ENCODE measurements at places on chromosomes 3 and 15.

DNA sequence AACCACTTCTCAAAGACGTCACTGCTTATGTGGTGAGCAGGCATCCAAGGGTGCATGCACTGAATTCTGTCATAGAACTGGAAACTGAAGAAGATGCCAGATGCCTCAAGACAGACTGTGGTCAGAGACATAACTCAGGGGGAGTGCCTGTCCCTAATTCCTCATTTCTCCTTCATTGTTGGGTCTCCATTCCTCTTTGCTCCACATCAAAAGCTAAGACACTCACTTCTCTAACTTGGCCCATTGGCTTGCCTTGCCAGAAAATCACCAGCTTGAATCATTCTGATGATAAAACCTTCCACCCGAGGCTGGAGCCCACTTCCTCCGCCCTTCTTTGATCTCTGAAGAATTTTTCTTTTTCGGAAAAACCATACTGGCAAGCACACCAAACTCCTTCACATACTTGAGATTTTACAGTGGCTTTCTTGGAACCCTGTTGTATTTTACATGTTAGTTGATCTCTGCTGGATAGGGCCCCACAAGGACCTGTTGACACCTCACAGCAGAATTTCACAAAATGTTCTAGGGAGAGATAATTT is 69.9 kb downstream of the COL8A1 start:
- DNase-seq: peak; percentile 53

DNA sequence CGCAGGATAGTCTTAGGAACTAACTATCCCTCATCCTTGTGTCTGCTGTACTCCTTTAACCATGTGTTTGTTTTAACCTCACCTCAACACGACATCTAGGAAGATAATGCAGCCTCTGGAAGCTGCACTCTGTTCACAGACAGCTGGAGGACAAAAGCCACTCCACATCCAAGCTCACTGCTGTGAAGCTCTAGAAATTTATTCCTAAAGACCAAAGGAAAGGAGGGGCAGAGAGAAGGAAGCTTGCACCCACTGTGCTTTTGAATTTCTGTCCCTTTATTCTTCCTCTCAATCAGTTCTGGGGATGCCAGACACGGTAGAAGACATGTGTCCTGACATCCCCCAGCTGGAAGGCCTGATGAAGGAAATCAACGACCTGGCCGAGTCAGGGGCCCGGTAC is 182.9 kb upstream of the CHRM5 start:
- DNase-seq: no peak

GRCh38 chr3:59877263-59878037 is 827.6 kb upstream of the CFAP20DC start:
- peak; percentile 21 for DNase-seq

DNA sequence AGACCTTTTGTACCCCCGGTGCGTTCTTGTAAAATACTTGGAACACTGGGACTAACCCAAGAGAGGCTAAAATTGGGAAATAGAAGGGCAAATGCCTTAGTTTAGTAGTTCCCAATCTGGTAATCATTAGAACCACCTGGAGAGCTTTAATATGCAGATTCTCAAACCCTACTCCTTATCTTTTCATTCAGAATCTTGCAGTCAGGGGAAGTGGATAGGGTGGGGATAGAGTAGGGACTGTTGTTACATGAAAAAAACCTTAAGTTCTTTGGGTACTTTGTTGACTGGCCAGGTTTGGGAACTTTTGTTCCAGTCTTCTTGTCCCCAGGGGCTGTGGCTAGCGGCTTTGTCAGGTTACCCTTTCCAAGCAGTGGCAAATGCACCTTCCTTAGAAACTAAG is 15.9 kb downstream of the MAPKBP1 start:
- DNase-seq: no peak

- DNase-seq: no peak
Observed at GRCh38 chr3:181313335-181313734, 323.8 kb upstream of the DNAJC19 start.

DNA sequence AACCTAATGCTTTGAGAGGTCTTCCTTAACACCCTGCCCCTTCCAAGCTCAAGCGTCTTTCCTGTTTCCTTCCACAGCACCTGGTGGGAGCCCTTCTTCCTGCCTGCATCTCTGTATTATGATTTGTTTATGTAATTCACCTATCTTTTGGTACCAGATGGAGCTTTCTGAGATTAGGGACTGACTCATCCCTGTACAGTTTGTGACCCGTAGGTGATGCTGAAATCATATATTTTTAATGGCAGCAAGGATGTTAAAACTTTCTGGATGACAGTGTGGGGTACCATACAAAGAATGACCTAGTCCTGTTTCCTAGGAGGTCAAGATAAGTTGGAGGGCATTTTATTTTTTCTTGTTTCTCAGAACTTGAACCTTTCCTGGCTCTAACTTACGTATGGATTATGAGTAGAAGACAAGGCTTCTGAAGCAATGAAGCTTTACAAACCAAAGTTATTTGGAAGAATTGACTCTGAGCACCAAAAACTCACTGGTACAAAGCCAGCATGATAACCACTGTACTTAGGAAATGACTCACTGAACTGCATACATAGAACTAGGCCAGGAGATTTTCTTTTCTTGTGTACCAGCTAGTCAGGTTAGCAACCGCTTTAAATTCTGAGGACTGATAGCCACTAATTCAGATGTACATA is 46.6 kb downstream of the HHLA2 start:
- DNase-seq: peak; percentile 2

DNA sequence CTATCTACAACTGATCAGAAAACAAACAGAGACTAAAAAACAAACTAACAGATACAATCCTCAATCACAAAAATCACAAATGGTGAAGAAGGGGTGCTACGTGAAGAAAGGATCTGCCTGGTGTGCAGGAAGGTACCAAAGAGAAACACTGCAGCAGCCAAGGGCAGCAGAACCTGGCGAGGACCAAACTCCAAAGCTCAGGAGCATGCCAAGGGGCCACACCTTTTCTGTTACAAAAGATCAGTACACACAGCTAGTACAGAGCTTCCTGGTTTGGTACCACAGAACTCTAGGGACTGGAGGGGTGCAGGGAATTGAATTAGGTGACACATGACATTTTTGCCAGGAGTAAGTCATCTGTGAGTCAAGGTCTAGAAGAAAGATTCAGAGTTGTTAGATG is 107.4 kb upstream of the GRM7 start:
- no peak for DNase-seq

DNA sequence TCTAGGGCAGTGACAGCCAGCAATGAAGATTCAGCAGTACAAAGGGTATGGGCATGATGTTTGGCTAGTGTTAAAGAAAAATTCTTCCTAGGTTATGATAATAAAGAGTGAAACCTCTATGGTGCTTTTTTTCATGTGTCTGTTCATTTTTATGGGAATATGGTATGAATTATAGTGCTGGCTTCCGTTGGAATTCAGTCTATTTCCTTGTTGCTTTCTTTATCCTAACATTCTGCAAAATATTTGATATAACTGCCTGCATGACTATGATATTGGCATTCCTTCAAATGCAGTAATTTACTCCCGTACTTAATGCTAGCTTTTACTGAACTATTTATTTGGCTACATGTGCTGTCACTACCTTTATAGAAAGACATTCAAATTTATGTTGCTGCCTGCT is 57.6 kb upstream of the ATP11B start:
- peak; percentile 88 for DNase-seq

DNA sequence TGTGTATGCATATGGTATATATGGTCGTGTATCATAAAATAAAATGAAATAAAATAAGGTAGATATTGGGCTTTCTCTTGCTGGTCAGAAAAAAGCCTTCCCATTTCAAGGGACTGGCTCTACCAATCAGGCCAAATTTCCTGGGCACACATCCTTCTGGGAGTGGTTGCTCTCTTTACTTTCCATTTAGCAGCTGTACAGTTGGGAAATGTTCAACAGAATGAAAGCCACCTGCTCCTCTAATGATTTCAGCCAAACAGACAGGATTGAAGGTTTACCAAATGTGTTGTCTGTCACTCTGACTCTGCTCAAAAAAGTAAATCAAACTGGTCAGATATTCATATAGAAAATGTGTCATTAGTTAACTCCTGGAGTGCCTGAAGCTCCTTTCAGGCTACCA is 380.4 kb downstream of the ROBO2 start:
- DNase-seq: no peak

DNA sequence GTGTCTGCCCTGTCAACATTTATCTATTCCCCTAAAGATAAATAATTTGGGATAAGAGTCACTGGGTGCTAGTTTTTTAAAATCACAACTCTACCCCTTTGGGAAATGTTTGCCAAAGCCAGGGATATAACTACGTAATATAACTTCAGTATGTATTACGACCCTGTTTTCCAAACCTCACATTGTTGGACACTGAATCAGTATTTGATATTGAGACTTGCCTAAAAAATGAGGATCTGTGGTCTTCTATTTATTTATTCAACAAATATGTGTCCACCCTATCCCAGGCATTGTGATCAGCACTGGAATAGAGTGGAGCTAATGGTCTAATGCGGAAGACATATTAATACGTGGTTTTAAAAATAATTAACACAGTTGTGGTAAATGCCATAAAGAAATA is 4.5 kb upstream of the MGA start:
- DNase-seq: peak; percentile 85

DNA sequence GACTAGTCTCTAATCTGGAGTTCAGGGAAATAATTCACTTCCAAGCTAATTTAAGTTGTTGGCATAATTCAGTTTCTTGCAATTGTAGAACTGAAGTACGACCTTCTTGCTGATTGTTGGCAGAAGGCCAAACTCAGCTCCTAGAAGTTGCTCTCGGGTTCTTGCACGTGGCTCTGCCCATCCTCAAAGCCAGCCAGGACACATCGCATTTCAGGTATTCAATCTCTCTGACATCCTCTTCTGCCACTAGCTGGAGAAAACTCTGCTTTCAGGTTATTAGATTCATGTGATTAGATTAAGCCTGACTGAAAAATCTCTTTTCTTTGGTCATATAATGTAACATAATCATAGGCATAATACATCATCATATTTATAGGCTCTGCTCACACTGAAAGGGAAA is 362.0 kb downstream of the ZPLD1 start:
- DNase-seq: peak; percentile 4

DNA sequence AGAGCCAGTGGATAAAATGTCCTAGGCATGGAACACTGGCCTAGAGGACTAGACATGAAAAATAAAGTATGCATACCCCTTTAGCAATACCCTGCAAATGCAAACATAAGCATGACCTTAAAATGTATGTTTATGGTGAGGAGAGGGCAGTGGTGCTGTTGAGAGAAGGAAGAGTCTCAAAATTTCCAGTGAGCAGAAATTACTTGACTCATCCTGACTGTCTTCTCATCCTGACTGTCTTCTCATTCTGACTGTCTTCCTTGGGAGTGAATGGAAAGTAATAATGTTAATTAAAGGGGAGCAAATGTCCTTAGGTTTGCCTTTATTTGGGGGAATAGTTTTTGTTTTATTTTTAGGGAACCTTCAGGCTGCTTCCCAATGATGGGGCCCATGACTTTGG is 121.5 kb upstream of the GALNT15 start:
- DNase-seq: peak; percentile 38

DNA sequence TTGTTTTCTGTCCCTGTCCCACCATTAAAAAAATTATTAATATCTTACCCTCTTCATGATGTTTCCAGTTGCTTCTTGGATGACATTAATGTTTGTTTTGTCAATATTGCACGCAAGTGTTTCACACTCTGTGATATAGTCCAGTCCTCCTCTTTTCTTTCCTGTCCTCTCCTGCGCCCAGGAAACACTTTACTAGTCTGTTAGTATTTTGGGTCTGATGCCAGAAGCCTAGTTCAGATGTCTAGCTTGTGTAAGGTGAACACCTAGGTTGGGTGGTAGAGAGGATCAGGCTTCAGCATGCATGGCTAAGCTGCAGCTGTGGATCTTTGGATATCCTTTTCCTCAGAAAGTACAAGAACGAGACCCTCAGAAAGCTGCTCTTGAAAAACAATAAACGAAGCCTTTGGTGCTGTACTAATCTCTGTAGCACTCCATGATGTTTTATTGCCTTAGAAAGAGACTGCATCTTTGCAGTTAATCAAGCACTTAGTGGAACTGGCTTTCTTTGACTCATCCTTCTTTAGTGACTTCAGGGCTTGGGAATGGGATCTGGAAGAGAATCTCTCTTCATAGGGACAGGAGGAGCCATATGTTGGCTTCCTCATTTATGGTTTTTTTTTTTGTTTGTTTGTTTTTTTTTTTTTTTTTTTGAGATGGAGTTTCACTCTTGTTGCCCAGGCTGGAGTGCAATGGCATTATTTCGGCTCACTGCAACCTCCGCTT is 253.4 kb downstream of the LPP start:
- DNase-seq: peak; percentile 82

GRCh38 chr3:9749296-9749644 is 482 bp upstream of the OGG1 start:
- no peak for DNase-seq

- no peak for DNase-seq
Observed at GRCh38 chr3:106386050-106386449, 517.2 kb upstream of the CBLB start.

GRCh38 chr3:62046326-62046725 is 327.0 kb downstream of the FEZF2 start:
- DNase-seq: peak; percentile 20

DNA sequence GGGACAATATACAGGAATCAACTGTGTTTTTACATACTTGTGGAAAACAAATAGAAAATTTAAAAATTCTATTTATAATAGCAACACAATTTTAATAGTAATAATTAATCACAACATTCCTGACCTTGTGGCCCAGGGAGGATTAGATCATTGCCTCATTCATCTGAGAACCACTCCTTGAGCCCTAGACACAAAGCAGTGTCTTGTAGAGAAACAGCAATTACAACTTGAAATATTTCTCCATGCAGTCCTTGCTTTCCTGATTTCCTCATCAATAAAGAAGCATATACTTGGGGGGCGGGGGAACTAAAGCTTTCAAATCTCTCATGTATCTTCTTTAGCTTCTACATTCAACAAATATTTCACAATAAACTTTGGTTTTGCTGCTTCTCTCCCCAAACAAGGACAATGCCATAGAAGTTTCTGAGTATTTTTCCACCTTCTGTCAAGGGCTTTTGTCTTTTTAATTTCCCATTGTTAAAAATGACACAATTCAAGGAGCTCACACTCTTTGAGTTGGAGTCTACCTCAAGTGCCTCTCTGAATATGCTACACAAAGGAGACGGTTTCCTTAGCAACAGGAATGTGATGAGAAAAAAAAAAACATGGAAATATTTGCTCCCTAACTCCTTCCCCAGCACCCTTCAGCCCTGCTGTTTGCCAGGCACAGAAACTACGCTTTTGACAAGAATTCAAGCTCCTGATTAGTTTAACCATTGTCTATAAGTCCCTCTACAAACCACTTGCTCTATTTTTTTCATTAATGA is 118.8 kb downstream of the ARPP21 start:
- DNase-seq: no peak

DNA sequence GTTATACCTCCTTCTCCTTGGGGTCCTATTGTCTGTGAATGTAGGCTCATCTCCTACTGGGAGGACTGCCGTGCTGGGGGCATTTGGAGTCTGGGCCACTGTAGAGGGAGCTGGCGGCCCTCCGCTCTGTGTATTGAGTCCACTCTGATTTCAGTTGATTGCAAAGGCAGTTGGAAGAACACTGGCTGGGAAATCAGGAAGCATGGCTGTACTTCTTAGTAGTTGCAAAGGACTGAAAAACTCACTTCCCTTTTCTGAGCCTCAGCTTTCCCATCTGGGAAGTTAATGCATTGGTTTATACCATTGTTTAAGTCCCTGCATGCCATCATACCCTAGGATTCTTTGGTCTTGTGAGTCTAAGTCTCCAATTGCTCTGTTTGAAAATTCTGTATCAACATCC is 46.7 kb downstream of the TMED3 start:
- no peak for DNase-seq

GRCh38 chr3:69747511-69748258 is 8.4 kb downstream of the MITF start:
- DNase-seq: peak; percentile 67

- peak; percentile 74 for DNase-seq
Observed at GRCh38 chr15:99100245-99101173, 4.4 kb upstream of the SYNM start.
